Stimulated activated CD8-positive, alpha-beta memory T cell treated with anti-CD3 and anti-CD28 coated beads, Interleukin-15, amount 100 ng/mL, for 24 hours (primary cell): ENCODE measurements at places on chromosomes 6 and 20.

DNA sequence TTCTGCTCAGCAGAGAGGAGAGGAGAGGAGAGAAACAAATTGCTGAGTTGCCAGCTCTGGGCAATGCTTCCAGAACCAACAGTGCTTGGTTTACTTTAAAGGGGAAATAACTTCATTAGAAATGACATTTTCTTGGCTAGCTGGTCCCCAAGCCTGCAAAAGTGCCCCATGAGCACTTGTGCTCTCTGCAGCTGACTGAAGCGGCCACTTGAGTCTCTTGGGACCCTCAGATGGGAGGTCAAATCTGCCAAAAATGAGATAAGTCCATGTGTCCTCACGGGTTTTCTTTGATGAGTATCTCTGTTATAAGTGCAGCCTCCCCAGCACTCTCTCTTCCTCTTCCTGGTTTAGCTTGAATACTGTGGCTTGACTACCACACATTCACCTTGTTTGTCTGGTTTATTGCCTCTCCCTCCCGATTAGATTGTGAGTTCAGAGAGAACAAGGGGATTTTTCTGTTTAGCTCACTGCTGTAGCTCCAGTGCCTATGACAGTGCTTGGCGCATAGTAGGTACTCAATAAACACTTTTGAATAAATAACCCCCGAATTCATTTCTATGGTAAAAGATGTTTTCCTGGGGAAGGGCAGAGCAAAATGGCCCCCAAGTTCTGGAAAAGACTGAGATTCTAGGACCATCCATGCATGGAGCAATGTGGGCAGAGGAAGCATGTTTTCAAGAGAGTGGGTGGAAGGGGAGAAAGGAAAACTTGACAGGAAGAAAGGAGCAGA lies 7.0 kb upstream of the RIN2 start:
- DNase-seq: no peak

GRCh38 chr6:7725412-7725811 lies 487 bp upstream of the BMP6 start:
- no peak for DNase-seq

DNA sequence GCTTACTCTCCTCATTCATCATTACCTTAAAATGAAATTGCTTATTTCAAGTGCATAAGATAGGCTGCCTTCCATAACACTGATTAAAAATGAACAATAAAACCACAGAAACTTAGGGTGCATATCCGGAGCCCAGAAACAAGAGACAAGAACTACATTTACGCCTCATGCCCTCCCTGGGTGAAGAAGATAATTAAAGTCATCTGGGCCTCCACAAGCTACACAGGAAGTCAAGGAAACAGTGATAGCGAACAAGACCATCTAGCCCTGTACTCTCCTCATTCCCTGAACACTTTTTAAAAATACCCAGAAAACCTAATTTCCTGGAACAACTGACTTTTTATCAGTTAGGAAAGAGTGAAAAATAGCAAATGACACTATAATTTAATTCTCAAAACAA lies 6.3 kb downstream of the SOD2 start:
- DNase-seq: no peak

GRCh38 chr6:119347466-119348095 lies 2.0 kb downstream of the MAN1A1 start:
- DNase-seq: no peak

DNA sequence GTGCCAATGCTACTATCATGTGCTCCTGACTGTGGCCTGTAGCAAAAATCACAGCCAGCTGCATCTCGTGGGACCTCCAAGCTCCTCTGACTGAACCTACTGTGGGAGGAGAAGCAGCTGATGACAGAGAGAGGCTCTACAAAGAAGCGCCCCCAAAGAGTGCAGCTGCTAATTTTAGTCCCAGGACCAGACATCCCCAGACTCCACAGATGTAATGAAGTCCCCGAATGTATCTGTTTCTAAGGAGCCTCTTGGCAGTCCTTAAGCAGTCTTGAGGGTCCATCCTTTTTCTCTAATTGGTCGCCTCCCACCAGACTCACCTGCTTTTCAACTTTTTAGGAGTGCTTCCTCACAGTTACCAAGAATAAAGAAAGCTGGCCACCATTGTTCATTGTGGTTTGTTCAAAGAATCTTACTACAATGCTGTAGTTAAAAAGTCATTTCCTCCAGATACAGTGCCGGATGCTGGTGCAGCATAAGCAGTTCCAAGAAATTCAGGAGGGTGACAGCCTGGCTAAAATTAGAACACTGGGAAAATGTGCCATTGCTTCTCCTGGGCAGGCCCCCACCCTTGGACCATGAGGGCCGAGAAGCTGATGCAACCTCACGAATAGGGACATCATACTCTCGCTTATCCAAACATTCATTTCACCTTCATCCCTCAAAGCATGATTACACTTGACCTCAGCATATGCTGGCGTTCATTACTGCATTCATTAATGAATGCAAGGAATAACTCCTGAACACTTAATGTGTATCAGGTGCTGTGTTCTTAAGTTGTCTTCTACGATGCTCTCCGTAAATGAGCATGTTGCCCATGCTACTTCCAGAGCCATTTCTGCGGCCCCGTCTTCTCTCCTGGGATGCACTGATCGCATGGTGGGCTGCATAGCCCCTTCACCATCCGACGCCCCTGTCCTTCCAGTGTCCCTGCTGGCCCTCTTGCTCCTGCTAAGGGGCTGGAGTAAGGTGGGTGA lies 66.4 kb downstream of the LY86 start:
- no peak for DNase-seq

- no peak for DNase-seq
Observed at GRCh38 chr6:47483853-47484546, 6.4 kb downstream of the CD2AP start.

GRCh38 chr20:5172167-5172601 lies 45.4 kb downstream of the CDS2 start:
- DNase-seq: no peak

DNA sequence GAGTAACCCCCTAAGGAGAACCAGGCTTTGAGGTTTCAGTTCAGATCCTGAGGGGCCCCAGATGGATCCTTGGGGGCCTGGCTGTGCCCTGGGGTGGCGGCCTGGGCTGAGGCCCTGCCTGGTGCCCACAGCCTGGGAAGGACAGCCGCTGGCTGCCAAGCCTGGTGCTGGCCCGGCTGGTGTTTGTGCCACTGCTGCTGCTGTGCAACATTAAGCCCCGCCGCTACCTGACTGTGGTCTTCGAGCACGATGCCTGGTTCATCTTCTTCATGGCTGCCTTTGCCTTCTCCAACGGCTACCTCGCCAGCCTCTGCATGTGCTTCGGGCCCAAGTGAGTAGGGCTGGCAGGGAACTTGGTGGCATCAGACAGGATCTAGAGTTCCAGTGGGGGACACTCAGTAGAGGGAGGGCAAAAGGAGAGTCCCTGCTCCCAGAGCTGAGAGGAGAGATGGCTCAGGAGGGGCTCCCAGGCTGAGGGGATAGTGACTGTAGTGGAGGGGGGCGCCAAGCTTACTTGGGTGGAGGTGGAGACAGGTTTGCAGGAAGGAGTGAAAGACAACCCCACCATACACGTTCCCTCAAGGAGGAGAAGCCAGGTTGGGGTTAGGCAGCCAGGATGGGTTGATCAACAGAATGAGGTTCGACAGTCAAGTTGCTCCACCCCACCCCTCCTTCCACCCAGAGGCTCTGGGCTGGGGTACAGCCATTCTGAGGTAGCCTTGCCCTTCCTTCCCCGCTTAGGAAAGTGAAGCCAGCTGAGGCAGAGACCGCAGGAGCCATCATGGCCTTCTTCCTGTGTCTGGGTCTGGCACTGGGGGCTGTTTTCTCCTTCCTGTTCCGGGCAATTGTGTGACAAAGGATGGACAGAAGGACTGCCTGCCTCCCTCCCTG lies 9.5 kb downstream of the SLC29A1 start:
- no peak for DNase-seq

DNA sequence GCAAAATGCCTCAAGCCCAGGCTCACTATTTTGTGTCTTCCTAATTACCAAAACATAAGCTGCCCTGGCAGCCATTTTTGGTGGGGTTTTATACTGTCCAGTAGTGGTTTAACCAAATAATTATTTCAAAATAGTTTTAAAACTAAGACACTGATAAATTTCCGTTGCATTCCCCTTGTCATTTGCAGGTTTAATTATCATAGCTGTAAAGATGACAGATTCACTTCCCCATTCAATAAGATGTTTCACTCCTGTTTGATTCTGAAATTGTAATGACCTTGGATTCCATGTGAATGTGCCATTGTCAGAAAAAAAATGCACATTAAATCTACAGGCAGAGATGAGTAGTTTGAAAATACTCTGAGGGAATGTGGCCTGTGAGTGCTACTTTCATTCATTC lies 172.0 kb downstream of the COL9A1 start:
- DNase-seq: no peak

- no peak for DNase-seq
Observed at GRCh38 chr6:2989332-2990247, 10.1 kb upstream of the NQO2 start.

- no peak for DNase-seq
Observed at GRCh38 chr20:56943946-56944945, 315.1 kb downstream of the TFAP2C start.

DNA sequence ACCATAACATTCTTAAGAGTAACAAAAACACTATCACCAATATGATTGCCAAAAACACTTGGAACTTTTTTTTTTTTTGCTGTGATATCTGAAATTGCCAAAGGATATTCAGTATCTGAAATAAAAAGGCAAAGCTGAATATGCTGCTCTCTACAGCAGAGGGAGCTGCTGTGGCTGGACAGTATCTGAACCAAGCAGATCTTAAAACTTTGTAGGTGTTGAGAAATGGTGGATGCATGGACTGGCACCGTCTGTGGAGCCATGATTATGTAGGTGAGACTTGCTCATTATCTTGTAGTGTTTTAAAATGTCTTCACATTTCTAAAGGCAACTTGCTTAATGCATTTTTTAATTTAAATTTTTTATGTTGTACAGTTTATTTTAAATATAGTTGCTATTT lies 9.2 kb downstream of the PDCD2 start:
- DNase-seq: no peak

DNA sequence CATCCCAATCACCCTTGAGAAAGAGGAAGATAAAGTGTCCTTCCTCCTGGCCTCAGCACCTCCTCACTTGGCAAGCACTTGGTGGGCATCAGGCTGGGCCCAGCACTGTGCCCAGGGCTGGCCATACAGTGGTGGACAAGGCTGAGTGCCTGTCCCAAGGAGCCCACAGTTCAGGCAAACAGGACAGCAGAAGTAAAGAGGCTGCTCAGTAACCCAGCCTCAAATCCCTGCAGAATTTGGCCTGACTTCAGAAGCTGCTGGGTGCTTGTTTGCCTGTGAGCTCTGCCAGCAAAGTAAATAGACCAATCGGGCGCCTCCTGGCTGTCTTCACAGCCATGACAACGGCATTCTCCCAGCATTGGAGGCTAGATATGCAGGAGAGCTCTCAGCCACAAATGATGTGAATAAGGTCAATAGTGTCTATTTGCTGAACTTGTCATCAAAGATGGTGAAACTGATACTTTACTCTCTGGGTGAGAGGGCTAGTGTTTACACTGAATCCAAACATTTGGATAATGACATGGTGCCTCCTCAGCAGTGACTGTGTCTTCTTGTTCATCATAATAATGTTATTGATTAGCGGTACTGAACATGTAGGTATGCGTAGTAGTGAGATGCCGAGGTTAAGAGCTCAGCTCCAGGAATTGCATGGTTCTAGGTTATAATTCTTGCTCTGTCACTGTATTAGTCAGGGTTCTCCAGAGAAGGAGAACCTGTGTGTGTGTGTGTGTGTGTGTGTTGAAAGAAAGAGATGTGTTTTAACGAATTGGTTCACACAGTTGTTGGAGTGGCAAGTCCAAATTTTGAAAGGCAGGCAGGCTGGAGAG lies 36.9 kb upstream of the FANCE start:
- no peak for DNase-seq

GRCh38 chr6:30325873-30326525 lies 728 bp upstream of the TRIM39 start:
- peak; percentile 50 for DNase-seq
